Mesothelial cell of epicardium (in vitro differentiated cells): ENCODE measurements at places on chromosomes 3 and 15.

DNA sequence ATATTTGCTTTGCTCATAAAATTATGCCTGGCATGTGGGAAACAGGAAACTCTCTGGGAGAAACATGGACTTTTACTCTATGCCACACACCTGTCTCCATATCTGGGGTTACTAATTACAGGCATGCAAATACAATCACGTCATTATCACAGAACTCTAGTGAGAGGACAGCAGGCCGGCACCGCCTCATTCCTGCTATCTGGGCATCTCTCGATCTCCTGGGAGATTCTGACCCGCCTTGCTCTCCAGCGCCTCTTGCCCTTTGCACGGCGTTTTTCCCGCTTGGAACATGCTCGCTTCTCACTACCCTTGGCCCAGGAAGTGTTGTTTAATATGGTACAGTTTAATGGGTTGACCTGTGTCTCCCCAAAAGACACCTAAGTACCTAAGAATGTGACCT is 45.4 kb upstream of the PARL start:
- no peak for DNase-seq
- H3K27me3 ChIP-seq = no peaks in the 10 kb centered on the region
- no peak overlapping the region for H3K4me3 ChIP-seq
- peaks cover 27% of the 10 kb centered on the region for H3K36me3 ChIP-seq

- H3K4me3 ChIP-seq = no peak overlapping the region
- H3K27ac ChIP-seq = peak overlapping the region; percentile 74
- peaks cover 30% of the 10 kb centered on the region for H3K4me1 ChIP-seq
- DNase-seq = no peak
- no peaks in the 10 kb centered on the region for H3K36me3 ChIP-seq
These were observed 17.2 kb downstream of the FLNB start for GRCh38 chr3:58025406-58025805.

GRCh38 chr3:150270883-150271590 is 137.1 kb upstream of the TSC22D2 start:
- no peaks in the 10 kb centered on the region for H3K36me3 ChIP-seq
- H3K27me3 ChIP-seq = no peaks in the 10 kb centered on the region
- H3K27ac ChIP-seq = peak overlapping the region; percentile 35
- no peak for DNase-seq

- no peak overlapping the region for H3K4me3 ChIP-seq
- no peak for DNase-seq
- H3K36me3 ChIP-seq = no peaks in the 10 kb centered on the region
- H3K4me1 ChIP-seq = peaks cover 2% of the 10 kb centered on the region
- no peak overlapping the region for H3K27ac ChIP-seq
These were observed 151.4 kb downstream of the KLF13 start for GRCh38 chr15:31477851-31478701.
